K562 (cell line): ENCODE measurements at places on chromosomes 11 and 22.
A peak's percentile ranks its signal among the peaks of the same experiment; 100 is the strongest.

GRCh38 chr22:43392385-43392989 is 19.3 kb upstream of the MPPED1 start:
- no peak for DNase-seq

DNA sequence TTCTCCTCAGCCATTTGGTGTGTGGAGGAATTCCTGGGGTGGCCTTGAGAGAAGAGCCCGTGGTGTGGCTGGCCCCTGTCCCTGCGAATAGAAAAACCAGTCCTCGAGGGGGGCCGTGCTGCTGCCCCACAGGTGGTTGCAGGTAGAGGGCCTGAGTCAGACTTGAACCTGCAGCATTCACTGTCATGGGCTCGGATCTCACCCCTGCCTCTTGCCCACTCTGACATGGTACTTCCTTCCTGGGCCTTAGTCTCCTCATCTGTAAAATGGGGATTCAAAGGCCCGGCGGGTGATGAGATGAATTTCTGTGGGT is 19.4 kb downstream of the TRMU start:
- DNase-seq, result no peak

DNA sequence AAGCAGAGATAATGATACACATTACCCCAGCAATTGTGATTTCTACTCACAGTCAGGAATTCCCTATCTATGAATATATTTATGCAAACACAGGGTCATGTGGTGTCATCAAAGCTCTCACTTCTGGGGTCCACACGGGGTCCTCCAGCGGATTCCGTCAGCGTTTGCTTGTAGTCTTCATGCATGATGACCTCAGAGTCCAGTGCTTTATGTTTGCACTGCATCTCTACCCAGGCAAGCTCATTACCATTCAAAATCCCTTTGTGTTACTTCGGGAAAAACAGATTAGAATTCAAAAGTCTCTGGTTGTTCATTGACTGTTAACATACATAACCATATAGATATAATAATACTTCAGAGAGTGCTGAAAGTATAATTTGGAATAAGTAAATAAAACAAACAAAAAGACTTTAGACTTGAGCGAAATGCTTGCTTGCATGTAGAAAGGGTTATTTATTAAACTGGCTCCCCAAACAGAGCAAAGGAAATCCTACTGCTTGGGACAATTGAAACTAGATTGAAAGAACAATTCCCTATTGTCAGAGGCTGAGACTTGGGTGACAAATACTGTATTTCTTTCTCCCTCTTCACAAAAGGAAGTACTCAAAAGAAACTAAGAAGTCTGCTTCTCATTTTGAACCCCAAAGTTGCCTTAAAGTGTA is 423.1 kb downstream of the ETS1 start:
- no peak for DNase-seq

DNA sequence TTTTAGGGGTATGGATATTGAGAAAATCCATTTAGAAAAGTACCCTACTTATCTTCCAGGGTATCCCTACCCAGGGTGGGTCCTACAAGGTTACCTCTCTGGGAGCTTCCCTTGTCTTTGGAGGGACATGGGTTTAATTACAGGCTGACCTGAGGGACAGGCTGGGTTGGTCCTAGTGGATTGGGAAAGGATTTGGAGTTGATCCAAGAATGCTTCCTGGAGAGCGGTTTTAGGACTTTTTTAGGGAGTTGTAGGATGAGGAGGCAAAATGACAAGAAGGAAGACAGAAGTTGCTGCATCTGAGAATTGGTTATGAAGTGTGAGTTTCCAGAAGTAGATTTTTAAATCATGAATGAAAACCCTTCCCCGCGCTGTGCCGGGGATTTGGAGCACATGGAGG is 61.8 kb upstream of the CRTAM start:
- no peak for DNase-seq

GRCh38 chr11:78100261-78100660 is 20.6 kb upstream of the NDUFC2 start:
- no peak for DNase-seq

- no peak for DNase-seq
Observed at GRCh38 chr11:68813773-68814172, 27.9 kb downstream of the CPT1A start.

DNA sequence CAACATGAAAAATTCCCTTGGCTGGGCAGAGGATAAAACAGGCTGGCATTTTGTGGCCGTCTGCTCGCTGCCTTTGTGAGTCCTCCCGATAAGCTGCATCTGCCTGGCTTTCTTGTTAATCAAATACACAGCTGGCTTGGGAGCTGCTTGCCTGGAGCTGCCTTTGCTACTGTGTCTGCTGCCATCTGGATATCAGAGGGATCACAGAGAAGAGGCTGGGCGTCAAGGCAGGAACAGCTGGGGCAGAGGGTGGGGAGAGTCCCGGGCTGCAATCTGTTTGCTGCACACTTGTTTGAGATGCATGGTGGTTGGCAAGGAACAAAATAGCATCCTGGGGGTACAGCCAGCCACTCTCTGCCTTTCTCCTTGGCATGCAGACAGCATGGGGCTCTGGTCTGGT is 36.0 kb downstream of the COMMD9 start:
- no peak for DNase-seq

GRCh38 chr11:100512475-100512874 is 174.6 kb upstream of the ARHGAP42 start:
- no peak for DNase-seq

GRCh38 chr11:88363648-88364065 is 26.1 kb upstream of the CTSC start:
- no peak for DNase-seq

DNA sequence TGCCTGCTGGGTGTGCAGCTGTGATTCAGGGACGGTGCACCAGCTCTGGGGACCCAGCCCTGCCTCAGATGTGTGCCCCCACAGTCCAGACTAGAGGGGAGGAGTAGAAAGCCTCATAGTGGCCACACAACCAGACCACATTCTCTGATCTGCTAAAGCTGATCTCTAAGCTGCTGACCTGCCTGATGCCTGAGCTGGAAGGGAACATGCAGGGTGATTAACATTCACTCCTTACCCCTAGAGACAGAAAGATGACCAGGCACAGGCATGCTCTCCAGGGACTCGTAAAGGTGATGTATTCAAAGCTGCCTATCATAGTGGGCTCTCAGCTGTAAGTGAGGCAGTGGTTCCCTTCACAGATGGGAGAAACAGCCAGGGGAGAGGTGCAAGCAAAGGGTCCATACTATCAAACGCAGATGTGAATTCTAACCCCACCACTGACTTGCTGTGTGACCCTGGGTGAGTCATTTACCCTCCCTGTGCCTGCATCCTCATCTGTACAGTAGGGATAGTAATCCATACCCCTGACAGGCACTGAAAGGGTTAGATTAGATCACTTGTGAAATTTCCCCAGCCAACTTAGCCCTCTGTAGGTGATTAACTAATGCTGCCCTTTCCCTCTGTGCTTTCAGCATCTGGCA is 29.0 kb upstream of the LRRC32 start:
- DNase-seq, result peak; percentile 64

DNA sequence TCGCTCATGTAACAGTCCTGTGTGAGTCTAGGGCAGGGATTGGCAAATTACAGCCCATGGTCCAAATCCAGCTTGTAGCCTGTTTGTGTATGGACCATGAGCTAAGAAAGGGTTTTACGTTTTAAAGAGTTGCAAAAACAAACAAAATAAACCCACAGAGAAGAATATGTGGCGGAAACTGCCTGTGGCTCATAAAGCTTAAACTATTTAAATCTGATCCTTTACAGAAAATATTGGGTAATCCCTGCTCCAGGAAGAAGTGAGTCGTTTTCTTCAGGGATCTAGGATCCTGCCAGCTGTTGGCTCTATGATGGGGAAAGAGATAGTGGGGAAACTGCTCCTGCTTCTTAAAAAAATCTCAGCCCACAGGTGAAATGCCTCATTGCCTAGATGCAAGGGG is 3.4 kb upstream of the OR6Q1 start:
- no peak for DNase-seq

DNA sequence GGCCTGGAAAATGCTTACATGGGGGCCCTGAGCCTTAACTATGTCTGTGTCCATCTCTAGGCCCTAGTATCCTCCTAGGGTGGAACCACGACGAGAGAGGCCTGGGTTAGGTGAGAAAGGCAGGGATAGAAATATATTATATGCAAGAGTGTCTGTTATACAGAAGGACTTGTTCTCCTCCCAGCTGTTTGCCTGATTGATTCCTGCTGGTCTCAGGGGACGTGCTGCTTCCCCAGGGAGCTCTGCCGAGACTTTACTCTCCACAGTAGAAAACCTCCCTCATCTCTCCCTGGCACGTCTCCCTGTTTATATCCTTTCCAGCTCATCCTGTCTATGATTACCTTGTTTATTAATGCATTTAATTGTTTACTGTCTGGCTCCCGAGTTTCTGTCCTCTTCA is 132.6 kb downstream of the MIAT start:
- DNase-seq, result no peak

DNA sequence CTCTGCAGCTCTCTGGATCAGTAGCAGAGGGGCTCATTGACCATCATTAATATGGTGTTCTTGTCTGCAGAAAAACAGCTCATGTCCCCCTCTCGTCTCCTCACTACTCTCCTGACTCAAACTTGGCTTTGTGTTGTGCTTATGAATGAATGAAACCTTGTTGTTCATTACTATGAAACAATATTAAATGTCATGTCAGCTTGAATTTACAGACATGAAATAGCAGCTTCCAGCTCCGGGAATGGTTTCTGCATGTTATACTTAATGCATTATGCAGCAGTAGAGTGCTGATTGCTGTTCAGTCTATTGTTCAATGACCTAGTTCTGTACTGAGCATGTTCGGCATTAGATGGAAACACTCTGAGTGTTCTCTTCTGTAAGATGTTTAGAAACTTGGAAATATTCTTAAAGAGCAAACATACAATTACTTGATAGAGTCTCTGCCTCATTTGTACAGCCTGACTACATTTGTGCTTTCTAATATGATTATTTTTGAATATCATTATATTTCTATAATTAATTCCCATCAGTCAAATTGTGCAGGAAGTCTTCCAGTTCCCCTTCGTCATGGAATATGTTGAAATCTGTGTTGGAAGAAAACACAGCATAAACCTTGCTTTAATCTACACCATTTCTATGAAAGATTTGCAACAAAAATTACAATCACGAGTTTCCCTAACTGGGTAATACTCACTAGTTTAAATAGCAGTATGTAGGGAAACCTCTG is 340.4 kb downstream of the SOX6 start:
- DNase-seq, result no peak

GRCh38 chr11:47986742-47987141 is 6.4 kb downstream of the PTPRJ start:
- DNase-seq, result no peak

DNA sequence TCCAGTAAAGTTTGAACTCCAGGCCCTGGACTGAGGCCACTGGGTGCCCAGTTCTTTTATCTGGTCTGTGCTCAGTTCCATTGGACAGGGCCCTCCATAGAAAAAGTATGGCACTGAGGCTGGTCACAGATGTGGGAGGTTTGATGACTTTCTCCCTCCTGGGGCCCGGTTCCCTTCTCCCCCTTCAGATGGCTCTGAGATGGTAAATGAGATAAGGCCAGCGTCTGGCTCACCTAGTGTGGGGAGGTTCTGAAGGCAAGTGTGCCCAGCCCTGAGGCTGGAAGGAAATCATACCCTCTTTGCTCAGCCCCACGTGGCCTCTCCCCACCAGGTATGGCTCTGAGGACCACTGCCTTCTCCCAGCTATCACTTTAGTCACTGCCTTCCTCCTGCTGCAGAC is 1.5 kb upstream of the CLDN5 start:
- DNase-seq, result no peak

DNA sequence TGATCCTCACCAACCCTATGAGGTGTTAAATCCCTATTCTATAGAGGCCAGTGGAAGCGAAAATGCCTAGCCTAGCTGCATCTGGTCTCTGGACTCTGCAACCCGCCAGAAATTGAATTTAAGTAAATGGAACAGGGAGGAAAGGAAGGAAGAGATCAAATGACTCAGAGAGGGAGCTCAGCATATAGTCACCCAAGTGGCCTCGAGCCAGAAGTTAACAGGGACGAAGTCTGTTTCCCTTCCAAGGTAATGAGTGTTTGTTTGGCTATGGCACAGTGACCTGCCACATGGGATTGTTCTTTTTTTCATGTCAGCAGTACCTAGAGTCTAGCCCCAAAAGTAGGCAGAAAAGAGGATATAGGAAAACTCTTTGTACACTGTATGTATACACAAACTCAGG is 66.3 kb downstream of the PAK1 start:
- DNase-seq, result no peak

GRCh38 chr11:113567867-113568544 is 92.8 kb upstream of the DRD2 start:
- DNase-seq, result no peak

- no peak for DNase-seq
Observed at GRCh38 chr11:112025707-112026106, 499 bp downstream of the DLAT start.

- no peak for DNase-seq
Observed at GRCh38 chr11:73358071-73358470, 18.1 kb upstream of the RELT start.

DNA sequence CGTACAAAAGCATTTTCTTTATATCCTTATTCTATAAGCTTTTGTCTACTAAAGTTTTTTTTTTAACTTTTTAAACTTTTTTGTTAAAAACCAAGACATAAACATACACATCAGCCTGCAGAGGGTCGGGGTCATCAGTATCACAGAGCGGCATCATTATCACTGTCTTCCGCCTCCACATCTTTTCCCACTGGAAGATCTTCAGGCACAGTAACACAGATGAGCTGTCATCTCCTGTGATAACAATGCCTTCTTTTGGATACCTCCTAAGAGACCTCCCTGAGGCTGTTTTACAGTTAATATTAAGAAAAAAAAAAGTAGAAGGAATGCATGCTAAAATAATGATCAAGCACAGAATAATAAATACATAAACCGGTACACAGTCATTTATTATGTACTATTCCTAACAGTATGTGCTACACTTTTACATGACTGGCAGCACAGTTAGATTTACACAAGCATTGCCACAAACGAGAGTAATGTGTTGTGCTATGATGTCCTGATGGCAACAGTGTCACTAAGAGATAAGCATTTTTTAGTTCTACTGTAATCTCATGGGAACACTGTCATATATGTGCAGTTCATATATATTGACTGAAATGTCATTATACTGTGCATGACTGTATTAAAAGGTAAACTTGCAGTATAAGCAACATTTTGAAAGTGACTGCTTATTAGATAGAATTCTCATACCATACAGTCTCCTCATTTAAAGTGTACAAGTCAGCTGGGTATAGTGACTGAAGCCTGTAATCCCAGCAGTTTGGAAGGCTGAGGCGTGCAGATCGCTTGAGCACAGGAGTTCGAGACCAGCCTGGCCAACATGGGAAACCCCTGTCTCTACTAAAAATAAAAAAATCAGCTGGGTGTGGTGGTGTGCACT is 58.6 kb downstream of the KDM2A start:
- no peak for DNase-seq

DNA sequence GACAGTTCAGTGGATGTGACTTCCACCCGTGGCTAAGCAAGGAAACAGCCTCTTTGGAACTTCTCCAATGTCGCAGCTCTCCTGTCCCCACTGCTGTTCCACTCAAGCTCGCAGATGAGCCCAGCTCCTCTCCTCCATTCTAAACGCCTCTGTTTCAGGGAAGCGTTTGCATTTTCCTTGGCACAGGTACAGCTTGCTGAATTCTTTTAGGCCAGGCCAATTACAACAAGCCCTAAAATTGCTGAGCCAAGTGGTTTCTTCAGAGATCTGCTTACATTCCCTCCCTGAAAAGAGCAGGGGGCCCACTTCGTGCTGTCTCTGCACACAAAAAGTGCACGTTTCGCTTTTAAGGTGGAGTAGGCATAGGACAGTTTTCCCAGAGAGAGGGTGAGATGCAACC is 91.5 kb upstream of the BLID start:
- DNase-seq, result no peak
